ENCODE measurements at places on chromosomes 7 and 10.
A peak's percentile ranks its signal among the peaks of the same experiment; 100 is the strongest.

DNA sequence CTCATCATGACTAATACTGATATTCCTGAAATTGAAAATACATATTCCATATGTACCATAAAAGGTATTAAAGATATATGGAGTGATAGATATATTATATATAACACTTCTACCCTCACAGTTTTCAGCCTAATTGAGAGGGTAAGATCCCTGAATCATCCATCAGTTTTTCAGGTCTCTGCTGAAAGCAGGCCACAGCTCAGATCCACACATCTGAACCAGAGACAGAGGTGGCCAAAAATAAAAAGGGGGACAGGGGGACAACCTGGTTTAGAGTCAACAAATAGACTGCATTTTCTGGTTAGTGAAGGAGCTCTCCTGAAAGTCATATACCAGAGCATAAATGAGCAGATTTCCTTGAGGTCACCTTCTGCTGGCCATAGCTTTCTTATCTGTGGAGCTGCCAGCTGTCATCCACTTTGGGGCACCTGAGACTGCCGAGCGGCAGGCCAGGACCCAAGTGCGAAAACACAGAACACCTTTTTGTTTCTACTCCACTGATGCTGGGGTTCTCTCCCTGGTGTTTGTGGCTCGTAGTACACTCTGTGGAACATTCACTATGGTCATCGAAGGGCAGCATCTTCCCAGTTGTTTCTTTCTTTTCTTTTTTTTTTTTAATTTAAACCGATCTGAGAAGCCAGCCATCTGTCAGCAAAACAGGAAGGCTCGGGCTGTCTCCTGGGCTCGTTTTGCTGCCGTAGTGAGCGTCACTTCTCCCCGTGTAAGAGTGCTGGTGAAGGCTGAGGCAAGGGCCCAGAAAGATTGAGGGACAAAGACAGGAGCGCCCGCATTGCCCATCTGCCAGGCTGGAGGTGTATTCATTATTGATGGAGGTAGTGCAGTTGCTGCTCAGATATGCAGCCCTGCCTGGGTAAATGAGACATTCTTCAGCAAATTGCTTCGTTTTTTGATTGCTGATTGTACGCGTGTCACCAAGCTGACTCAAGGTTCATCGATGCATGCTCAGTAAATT lies 13.5 kb downstream of the IKZF1 start:
- no peak for DNase-seq

GRCh38 chr7:113093561-113093960 lies 6.9 kb upstream of the GPR85 start:
- DNase-seq, result no peak

DNA sequence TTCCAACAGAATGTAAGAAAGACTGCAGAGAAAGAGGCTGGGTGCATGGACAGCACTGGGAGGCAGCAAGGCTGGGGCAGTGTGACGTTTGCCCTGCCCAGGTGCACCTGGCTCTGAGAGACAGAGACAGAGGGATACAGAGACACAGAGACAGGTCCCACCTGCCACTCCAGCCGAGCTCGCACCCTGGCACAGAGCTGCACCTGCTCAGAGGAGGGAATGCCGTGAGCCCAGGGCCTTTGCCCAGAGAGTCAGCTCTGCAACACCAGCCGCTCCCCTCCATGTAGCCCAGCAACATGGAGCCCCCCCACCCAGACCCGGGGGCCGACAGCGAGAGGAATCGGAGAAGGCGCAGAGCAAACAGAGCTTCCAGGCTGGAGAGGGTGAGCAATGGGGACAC lies 35.3 kb upstream of the PROSER2 start:
- no peak for DNase-seq

GRCh38 chr10:5297466-5297865 lies 67.3 kb upstream of the UCN3 start:
- DNase-seq, result no peak

DNA sequence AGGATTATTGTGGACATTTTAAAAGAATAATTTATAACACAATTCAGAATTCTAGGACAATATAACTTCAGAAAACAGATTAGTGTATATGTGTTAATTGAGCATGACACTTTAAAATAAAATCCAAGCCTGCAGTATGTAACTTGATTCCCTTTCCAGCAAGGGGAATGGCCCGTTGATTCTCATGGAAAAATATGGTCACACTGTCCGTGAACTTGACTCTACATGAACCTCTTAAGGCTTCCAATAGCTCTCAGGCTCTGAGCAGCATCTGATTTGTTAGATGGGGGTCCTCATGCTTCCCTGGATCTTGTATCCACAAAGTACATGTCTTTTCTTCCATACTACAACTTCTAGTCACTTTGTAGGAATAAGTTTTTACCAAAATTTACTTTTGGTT lies 85.5 kb upstream of the AKR1E2 start:
- no peak for DNase-seq

DNA sequence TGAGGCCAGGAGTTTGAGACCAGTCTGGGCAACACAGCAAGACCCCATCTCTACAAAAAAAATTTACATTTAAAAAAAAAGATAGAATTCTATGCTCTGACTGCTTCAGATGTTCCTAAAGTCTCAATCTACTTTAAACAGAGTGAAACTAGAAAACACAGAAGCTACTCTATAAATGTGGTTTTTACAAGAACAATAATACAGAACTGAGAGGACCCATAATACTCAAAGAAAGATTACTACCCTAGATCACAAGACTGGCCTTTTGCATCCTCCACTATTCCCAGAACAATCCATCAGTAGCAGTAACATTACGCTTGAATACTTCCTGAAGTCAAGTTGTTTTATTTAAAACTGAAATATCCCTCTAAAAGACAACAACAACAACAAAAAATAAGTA lies 119.4 kb downstream of the ZFAND4 start:
- DNase-seq, result no peak

- peak; percentile 50 for DNase-seq
These were observed 44.2 kb downstream of the ZMIZ1 start for GRCh38 chr10:79112881-79113431.

GRCh38 chr7:128148676-128149075 lies 92.4 kb upstream of the LEP start:
- DNase-seq, result no peak

- peak; percentile 12 for DNase-seq
These were observed 49.8 kb downstream of the HTR5A start for GRCh38 chr7:155119801-155120382.

GRCh38 chr7:105250239-105250638 lies 138.5 kb downstream of the SRPK2 start:
- no peak for DNase-seq

GRCh38 chr7:44269417-44269816 lies 56.0 kb downstream of the CAMK2B start:
- no peak for DNase-seq

DNA sequence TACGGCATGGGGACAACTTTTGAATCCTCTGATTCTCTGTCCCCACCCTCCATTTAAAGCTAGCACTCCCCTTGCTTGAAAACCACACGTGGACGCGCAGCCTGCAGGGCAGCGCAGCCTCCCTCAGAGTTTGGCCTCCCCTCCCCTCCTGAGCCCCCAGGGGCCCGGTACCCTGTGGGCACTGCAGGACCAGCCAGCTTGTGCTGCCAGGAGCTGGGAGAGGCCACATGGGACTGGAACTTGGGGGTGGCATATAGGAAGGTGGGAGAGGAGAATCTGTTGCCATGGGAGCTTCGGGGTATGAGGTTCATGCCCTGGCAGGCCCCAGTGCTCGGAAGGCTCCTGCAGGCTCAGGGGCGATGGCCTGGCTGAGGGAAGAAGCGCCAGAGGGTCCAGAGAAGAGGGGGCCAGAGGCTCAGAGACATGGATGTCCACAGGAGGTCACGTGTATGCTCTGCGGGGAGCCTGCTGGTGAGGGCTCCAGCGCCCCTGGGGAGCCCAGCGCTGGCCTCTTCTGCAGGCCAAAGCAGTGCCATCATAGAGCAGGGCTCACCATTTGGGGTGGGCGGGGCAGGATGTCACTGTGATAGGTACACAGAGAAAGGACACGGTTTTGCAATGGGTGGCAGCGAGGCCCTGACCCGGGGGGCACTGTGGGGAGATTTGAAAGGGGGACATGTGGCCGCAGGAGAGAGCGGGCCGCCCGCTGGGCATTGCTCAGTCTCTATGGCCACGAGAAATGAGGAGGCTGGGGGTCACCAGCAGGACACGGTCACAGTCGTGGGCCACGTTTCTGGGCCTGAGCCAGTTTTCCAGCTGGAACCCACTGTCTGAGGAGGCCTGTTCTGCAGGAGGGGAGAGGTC lies 64.2 kb downstream of the GLRX3 start:
- no peak for DNase-seq

- DNase-seq, result no peak
These were observed 129.5 kb downstream of the TMEM26 start for GRCh38 chr10:61323726-61324125.

DNA sequence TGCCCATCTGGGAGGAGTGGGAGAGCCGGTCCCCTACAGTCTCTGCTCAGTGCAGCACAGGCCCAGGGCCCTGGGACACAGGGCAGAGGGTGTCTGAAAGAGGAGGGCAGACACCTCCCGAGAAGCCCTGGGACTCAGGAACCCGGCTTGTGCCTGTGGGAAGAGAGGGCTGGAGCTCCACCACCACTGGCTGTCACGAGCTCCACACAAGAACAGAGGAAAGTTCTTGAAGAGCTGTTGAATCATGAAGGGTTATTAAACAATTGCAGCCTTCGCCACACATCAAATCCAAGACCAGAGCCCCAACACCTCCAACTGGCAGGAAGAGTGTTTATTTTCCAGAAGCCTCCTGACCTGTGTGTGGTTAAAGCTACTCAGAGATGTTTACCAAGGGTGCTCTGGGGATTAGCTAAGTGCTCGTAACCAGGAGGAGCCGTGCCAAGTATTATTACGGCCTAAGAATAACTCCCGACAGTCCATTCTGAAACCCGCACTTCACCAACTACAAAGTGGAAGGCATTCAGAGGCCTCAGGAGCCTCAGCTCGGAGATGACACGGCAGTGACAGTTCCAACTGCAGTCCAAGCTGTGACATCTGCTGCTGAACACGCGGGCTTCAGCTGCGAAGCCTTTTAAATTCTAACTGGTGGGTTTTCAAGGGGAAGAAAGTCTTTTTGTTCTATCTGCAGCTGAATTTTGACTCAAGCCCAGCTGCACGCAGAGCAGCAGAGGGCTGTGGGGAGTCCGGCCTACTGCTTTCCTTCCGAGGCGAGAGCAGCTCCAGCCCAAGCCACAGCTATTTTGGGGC lies 75.1 kb downstream of the MAD1L1 start:
- peak; percentile 84 for DNase-seq

- DNase-seq, result no peak
These were observed 318.6 kb downstream of the PTEN start for GRCh38 chr10:88181902-88182600.

DNA sequence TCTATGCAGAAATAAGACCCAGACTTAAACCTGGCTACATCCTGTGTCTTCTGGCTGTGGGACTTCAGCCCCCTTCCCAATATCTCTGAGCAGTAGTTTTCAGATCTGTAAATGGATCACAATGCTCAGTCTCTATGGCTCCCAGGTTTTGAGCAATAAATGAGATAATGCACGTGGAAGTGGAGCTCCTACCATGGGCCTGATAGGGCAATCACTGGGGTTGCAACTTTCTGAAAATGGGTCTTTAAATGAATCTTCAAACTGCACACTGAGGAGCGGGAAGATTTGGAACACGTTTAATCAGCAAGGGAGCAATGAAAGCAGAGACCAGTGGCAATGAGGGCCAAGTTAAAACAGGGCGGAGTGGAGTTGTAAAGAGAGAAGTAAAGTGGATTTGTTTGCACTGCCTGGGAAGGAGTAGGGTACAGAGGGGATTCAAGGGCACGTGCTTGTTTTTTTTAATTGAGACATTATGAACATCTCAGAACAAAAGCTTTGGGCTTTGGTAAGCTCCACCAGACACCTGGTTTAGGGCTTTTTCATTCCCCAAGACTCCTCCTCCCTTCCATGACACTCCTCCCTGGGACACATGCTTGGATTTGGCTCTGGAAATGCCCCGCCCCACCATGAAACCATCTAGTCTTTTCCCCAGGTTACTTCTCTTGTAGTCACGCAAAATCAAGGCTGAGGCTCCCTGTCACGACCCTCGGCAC lies 42.7 kb downstream of the PAPSS2 start:
- no peak for DNase-seq

GRCh38 chr10:633279-634245 lies 55.9 kb downstream of the DIP2C start:
- DNase-seq, result no peak

DNA sequence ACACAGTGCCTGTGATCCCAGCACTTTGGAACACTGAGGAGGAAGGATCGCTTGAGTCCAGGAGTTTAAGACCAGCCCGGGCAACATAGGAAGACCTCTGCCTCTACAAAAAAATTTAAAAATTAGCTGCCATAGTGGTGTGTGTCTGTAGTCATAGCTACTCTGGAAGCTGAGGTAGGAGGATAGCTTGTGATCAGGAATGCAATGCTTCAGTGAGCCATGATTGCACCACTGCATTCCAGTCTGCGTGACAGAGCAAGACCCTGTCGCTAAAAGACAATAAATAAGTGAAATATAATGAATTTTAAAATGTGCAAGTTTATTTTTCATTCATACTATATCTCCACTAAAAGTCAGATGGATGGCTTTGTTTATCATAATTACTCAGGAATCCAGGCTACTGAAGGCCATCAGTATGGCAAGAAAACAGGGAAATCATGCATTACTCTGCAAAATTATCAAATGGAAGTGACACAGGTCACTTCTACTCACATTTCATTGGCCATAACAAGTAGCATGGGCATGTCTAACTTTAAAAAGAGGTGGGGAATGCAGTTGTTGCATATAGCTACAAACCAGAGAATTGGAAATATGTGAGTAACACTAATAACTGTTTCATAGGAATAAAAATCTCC lies 32.9 kb upstream of the FAM3C start:
- peak; percentile 68 for DNase-seq

DNA sequence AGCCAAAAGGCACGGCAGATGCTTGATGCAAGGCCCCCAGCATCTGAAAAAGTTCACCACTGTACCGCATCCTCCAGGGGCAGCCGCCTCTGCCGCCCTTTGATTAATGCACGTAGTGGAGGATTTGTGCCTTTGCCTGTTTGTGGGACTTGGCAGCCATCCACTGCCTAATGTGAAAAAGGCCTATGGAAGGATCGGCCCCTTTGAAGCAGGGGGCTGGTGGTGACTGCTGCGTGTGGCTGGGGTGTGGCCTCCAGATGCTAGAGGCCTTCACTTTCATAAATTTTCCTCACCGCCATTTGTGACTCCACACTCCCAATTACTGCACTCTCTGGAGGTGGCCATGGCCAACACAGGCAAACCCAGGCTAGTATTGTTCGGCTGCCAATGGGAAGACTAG lies 226.0 kb downstream of the BMPER start:
- peak; percentile 70 for DNase-seq

GRCh38 chr10:48745662-48746245 lies 61.1 kb downstream of the WDFY4 start:
- no peak for DNase-seq

- DNase-seq, result no peak
These were observed 141.3 kb upstream of the AGK start for GRCh38 chr7:141409801-141410329.

All from fibroblast of skin of scalp (primary cell).